Pancreas (tissue), 10 donors: ENCODE measurements at places on chromosomes 1 and 21.

GRCh38 chr1:23824711-23825075 lies 536 bp downstream of the HMGCL start:
- DNase-seq: no peak

DNA sequence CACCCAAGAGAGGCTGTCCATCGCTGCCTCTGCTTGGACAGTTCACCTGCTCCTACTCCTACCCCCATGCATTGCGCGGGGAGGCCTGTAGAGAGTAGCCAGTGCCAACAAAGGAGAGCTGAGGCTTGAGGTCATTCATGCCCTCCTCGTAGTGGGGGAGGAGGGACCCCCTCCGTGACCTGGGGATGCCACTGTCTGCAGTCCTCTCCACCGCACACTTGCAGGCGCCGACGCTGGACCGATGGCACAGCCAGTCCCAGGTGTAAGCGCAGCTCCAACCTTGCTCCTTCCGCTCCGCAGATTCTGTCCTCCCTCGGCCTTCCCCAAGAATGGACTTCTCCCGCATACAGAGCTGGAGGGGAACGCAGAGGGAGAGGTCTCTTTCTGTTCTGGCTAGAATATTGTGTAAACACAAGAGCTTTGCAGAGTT lies 672 bp upstream of the PHLDA3 start:
- DNase-seq: no peak

DNA sequence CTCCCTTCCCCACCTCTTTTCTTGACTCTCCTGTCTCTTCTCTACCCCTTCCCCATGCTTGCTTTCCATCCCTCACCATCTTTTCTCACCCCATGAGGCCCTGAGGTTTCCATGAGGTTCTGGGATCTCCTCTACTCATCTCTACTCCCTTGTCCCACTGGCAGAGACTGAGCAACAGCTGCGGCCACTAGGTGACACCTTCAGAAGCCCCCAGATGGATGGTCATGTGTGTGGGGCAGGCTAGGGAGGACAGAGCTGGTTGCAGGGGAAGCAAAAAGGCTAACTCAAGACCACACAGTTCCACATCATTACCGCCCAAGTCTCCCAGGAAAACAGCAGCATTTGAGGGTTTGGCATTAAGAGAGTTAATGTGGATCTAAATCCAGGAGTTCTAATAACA lies 45.0 kb downstream of the LRRN2 start:
- no peak for DNase-seq

DNA sequence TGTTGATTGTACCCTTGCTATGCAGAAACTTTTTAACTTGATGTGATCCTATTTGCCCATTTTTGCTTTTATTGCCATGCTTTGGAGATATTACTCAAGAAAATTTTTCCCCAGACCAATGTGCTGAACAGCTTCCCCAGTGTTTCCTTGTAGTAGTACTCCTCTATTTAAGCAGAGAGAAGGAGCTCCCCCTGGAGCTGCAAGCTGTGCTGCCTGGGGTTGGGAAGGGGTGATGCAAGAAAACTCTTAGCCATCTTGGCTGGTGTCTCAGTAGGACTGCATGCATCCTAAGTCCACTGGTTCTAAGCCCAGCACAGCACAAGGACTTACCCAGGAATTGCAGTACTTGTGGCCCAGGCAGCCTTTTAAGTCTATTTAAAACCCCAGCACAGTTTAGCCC lies 121.6 kb downstream of the NTMT2 start:
- DNase-seq: no peak
